ENCODE measurements at places on chromosomes 12 and 14. TPM values are rescaled to one million over a fixed set of nuclear protein-coding genes. Genes with fewer than 3 reads are reported as not detected.

DNA sequence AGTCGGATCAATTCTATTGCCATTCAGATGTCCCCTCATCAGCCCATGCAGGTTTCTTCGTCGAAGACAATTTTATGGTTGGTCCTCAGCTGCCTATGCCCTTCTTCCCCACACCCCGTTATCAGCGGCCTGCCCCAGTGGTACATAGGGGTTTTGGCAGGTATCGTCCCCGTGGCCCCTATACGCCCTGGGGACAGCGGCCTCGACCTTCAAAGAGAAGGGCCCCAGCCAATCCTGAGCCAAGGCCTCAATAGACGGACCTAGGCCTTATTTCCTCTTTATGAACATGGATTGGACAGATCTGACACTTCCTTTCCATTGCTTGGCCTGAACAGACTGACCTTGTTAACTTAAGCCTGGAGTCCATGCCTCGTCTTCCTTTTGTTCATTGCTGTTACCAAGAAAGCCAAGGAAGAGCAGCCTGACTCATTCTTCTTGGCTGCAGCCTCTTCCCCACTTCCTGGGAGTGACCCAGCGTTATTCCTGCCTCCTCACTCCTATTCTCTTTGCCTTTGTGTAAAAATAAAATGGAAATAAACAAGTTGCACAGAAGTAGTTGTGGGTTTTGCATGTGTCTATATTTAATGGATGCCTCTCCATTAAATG, 156.5 kb upstream of the AMIGO2 start:
- no peak for DNase-seq

GRCh38 chr12:75964150-75964549, 67.4 kb downstream of the PHLDA1 start:
- DNase-seq, result no peak

DNA sequence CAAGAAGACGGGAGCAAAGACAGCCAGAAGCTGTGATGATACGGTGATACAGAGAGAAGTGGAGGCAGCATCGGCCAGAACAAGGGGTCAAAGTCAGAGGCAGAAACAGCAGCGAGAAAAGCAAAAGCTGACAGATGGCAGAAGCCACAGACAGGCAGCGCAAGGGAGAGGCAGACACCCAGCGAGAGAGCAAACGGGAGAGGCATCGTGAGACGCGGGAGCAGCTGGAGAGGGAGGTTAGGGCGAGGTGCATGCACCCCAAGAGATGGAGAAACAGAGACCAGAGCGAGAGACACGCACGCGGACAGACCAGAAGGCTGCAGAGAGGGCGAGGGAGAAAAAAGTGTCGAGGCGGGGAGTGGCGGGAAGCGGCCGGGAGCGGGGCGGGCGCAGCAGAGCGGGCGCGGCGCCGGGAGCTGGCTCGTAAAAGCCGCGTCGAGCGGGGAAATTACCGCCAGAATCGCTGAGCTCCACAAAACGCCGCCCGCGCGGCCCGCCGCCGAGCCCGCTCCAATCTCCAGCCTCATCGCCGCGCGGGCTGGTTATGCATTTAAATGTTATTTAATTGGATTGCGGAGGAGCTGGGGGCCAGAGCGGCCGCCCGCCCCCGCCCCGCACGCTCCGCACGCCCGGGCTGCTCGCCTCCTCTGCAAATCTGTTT, 15.6 kb downstream of the SMUG1 start:
- peak; percentile 55 for DNase-seq

DIO3 gene
- total RNA-seq, result 8.3 TPM

DNA sequence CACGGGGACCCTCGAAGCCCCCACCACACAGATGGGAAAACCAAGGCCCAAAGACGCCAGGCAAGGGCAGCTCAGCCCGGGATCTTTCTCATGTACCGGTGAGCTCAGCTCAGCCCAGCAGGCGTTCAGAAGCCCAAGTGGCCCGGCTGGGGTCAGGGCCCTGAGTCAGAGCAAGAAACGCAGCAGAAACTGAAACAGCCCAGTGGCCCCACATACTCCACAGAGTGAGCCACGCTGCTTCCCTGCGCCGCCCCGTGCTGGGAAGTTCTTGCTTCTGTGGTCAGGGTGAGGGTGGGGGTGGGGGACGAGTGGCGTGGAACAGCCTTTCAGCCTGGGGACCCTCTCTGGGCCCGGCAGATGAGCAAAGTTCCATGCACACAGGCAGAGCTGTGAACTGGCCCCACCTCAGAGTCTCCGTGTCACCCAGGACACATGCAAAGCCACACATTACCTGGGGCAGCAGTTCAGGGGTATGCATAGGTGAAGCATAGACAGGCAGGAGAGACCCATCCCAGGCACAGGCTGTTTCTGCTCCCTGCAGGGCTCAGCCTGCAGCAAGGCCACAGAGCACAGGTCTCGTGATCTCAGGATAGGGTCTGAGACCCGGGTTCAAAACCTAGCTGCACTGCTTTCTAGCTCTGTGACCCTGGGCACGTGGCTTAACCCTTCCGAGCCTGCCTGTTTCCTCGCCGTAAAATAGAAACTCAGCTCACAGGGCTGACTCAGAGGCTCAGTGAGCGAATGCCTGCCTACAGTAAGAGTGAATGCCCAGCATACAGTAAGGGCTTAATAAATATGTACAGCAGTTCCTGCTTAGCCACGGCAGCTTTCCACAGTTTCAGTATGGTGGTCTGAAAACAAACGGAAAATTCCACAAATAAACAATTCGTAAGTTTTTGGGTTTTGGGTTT, 21.6 kb downstream of the NCOR2 start:
- no peak for DNase-seq

DNA sequence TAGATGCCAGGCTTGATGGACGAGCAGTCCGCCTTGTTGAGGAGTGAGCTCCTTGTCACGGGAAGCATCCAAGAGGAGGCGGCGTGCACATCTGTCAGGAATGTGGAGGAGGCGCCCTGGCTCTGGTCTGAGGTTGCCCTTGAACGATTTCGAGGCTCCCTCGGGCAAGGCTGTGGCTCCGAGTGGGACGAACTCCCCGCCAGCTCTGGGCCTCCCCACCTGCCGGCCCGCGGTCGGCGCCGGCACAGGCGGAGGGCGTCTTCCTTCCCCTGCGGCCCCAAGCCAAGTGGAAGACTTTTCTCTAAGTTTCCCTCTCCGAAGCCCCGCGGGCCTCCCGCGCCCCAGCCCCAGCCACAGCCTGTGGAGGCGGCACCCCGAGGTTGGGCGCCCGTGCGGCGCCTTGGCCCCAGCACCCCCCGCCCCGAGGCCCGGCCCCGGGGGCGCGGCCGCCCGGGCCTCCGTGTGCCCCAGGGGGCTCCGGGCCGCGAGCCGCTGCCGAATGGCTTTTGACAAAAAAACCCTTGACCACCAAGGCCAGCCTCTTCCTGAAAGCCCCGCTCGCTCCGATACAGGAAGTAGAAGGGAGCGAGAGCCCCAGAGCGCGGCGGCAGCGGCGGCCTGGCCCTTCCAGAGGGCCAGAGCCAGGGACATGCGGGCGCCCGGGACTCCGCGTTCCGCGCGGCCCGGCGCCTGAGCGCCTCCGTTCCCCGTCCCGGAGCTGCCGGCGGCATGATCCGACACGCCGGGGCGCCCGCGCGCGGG, at the start of gene RIN3:
Gene RIN3, plus strand, starts transcription at position 578 of the 762 bp plus-strand sequence. Its CDS starts 152 bp downstream, at position 730.
- DNase-seq, result peak; percentile 71

- DNase-seq, result peak; percentile 44
Observed at GRCh38 chr12:76790564-76791552, 26.9 kb downstream of the ZDHHC17 start.

GRCh38 chr12:68451261-68452077, 119.3 kb upstream of the MDM1 start:
- peak; percentile 48 for DNase-seq

OR4E2 gene
- total RNA-seq, result not detected

DNA sequence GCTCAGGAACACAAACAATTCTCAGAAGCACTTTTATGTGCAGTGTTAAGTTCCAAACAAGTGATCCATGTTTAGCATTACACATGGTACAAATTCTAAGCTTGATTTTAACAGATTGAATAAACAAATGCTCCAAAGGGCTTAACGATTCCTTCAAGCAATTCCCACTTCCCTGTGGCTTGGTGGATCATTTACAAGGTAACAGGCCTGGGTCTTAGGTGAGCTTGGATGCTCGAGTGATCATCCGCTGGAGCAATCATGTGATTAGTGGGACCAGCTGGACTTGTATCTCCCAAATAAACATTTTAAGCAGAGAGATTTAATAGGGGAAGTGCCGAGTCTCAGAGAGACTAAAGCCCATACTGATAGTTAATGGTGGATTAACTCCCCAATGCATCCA, 70.7 kb downstream of the CALM1 start:
- no peak for DNase-seq

TMEM132C gene
- total RNA-seq, result 8.7 TPM

DNA sequence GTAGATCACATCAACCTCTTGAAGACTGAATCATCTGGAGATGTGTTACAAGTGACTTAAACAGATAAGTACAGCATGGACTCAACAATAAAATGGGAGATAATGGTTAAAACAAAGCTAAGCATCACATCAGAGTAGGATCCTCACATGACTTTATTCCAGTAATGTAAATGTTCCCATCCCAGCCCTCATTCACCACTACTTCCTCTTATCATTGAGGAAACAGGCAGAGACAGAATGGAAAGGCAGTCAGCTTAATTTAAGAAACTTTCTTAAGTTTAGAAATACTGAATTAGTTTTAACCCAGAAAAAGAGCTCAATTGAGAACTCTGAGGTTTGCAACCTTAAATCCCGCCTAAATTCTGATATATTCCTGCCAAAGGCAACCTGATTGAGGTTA, 1.2 kb upstream of the ALG10 start:
- peak; percentile 3 for DNase-seq

DNA sequence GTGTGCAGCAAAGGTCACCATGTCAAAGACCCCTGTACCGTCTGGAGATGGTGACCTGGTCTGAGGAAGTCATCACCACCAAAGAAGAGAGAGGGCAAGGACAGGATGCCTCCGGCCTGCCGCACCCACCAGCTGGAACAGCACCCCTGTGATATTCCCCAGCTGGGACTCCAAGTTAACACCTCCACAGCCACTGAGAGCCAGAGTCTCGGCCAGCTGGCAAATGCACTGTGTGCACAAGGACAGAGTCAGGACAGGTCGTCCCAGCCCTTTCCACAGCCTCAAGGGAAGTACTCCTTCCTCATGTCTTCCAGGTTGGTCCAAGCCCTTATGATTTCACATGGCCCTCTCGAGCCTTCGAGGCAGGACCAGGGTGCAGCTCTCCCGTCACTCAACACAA, 19.3 kb upstream of the FKBP4 start:
- DNase-seq, result no peak

GRCh38 chr14:61499991-61500390, 178.6 kb downstream of the PRKCH start:
- DNase-seq, result no peak

DNA sequence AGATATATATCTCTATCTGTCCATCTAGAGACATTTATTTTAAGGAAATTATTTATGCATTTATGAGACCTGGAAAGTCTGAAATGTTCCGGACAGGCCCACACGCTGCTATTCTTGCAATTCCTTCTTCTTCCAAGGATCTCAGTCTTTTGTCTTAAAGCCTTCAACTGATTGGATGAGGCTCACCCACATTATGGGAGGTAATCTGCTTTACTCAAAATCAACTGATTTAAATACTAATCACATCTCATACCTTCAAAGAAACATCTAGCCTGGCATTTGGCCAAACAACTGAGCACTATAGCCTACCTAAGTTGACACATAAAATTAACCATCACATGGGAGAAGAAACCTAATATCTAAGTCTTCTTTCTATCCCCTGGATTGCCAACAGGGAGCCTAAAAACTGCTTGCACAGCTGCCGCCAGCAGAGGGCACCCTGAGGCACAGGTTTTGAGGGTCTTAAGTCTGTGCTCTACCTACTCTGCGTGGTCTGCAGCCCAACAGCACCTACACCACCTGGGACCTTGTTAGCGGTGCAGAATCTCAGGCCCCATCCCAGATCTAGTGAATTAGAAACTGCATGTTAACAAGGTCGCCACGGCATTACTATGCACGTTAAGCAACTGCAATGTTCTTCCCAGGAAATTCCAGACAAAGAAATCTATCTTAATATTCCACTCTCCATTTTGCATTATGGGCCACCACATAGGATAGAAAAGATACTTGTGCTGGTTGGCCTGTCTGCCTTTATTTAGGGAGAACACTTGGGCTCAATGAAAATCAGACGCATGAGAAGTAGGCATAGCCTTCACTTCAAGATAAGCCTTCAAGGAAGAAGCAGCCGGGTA, 249.7 kb downstream of the FOXG1 start:
- peak; percentile 48 for DNase-seq

- DNase-seq, result no peak
Observed at GRCh38 chr14:84197704-84198103, 1332.2 kb upstream of the FLRT2 start.

PPP4R4 gene
- total RNA-seq, result 0.82 TPM

CFAP54 gene
- 1.6 TPM for total RNA-seq

PELI2 gene
- total RNA-seq, result 13.2 TPM

PRH2 gene
- total RNA-seq, result 335 TPM

KITLG gene
- 41.1 TPM for total RNA-seq

- no peak for DNase-seq
Observed at GRCh38 chr12:8701046-8701660, 3.4 kb downstream of the RIMKLB start.

ACVRL1 gene
- total RNA-seq, result 82.7 TPM

GRCh38 chr14:74846168-74846567, 29.8 kb downstream of the PROX2 start:
- DNase-seq, result peak; percentile 61

GRCh38 chr12:131223791-131224225, 270.1 kb downstream of the ADGRD1 start:
- DNase-seq, result no peak

DNA sequence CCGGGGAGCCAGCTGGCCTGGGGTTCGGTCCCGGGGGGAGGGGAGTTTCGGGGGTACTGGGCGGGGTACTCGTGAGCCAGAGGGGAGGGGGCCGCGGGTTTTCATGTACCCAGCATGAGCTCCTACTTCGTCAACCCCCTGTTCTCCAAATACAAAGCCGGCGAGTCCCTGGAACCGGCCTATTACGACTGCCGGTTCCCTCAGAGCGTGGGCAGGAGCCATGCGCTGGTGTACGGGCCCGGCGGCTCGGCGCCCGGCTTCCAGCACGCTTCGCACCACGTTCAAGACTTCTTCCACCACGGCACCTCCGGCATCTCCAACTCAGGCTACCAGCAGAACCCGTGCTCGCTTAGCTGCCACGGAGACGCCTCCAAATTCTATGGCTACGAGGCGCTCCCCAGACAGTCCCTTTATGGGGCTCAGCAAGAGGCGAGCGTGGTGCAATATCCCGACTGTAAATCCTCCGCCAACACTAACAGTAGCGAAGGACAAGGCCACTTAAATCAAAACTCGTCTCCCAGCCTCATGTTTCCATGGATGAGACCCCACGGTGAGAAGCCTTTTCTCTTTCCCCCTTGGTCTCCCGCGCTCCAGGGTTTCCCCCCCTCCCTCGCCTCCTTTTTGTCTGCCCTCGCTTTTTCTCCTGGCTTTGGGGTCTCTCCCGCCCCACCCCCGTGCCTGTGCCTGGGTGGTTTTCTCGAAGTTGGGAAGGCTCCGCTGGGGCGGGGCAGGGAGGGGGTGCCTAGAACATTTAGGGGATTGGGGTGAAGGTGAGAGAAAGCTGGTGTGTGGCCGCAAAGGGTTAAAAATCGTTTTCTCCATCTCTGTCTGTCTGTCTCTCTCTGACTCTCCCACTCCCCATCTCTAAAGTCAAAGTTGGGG, 627 bp downstream of the HOXC8 start:
- no peak for DNase-seq

Data from tongue (tissue), 3 donors.